ENCODE measurements at places on chromosomes 5 and 9.

DNA sequence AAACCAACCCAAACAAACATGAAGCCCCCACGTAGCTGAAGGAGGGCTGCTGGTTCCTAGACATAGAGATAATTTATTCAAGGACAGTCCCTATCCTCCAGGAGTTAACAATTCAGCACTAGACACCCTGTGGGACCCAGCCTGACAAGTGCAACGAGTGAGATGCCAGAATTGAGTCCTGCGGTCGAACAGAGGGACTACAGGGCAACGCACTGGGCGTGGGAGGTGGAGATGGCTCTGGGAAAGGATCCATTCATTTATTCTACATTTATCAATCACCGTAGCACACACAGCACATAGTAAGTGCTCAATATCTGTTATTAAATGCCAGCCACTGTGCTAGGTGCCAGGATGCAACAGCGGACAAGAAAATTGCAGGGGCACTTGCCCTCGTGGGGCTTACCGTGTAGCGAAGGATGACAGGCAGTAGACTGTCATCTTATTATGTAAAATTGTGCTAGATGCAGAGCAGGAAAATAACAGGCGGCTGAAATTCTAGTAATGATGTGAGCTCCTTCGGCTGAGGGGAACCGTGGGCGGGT lies 855 bp upstream of the ARHGAP26 start:
- no peak for DNase-seq

GRCh38 chr9:28502741-28503140 lies 929.5 kb upstream of the C9orf72 start:
- DNase-seq, result no peak

DNA sequence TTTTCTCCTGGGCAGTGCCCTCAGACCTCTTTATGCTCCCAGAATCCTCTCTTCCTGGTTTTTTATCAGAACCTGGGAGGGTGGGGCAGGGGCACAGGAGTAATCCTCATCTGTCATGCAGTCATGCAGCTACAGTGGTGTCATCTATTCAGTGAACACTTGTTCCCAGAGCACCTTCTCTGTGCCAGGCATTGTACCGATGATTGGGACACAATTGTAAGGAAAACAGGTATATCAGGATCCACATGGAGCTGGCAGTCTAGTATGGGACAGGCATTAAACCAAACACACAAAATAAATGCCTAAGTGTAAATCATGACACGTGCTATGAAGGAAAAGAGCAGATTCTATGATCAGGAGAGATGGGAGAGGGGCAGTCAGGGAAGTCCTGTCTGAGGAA lies 21.5 kb upstream of the IDNK start:
- no peak for DNase-seq

DNA sequence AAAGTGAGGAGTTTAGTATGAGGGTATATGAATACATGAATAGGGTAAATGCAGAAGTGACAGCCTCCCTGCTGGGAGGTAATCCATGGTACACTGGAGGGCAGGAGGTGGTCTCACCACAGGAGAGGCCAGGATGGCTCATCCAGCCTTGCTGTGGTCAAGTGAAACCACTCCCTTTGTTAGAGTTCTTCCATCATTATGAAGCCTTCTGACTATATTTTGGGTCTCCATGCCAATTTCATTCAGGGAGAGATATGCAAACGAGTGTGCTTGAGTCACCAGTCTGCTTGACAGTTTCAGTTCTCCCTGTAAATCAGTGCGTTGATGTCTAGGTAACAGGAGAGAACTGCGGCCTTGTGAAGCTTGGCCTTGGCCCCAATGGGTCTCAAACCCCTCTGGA lies 16.4 kb downstream of the PPP3R2 start:
- DNase-seq, result no peak

DNA sequence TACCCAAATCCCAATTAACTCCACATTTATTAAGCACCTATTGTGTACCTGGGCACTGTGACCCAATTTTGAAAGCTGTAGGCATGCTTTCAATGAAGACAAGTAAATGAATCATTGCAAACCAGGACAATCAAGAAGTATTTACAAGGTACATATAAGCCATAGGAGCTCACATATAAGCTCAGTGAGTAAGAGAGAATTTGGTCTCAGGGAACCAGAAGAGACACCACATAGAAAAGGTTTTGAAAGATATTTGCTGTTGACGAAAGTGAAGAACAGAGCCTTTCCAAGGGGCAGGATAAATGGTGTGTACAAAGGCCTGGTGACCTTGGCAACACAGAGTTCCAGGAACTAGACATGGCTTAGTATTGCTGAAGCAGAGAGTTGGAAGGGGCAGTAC lies 187.6 kb downstream of the CD180 start:
- no peak for DNase-seq

DNA sequence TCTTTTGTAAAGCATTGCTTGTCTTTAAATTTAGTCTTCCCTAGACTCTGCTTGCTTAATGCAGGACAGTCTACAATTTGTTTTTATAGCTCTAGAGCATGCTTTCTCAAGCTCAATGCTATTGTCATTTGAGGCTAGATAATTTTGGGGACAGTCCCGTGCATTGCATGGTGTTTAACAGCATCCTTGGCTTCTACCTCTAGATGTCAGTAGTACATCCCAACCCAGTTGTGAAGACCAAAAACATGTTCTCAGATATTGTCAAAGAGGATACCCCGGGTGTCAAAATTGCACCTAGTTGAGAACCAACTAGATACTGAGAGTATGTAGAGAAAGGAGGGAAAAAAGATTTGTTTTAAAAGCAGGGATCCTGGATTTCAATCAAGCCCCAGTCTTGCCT lies 277.5 kb downstream of the CEMIP2 start:
- no peak for DNase-seq

- no peak for DNase-seq
Observed at GRCh38 chr5:94197970-94198369, 420.4 kb downstream of the KIAA0825 start.

- DNase-seq, result no peak
Observed at GRCh38 chr5:159208514-159209437, 577 bp downstream of the RNF145 start.

DNA sequence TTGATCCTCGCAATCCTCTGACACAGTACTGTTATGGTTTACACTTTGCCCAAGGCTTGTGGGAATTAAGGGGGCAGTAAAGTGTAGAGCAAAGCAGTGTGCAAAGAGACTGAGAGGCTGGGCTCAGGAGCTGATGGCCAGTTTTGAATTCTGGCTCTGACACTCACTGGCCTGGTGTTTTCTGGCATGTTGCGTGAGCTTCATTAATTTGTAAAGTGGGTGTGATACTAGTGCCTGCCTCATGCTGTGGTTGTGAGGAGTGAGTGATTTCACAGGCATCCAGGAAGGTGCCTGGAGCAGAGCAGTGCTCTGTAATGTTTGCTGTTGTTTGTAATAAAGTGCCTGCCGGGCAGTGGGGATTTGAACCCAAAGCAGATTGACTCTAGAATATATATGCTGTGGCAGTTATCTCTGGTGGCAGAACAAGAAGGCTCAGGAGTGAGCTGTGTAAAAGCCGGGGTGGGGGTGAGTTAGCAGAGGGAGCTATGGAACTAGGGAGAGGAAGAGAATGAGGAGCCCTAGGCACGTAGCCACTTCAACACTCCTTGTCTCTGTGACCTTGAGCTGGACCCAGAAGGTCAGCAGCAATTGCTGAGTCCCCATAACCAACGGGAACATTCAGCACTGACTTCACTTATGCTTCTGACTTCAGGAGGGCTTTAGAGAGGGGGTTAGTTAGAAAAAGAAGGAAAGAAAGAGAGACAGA lies 108.5 kb downstream of the DOCK2 start:
- no peak for DNase-seq

DNA sequence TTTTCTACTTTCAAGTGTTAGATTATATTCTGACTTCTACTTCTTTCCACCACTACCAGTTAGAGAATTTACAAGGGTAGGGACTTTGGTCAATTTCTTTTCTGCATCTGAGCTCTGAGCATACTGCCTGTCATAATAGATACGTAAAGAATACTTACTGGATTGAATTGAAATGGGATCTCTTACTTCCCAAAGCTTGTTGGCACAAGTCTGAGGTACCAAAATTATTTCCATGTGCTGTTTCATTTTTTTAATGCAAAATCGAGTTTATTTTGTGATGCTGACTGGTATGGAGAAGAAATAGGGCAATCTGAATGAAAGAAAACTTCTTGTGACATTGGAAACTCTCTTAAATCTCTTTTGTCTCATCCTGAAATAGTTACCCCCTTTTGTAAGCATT lies 428.9 kb downstream of the SPATA31D1 start:
- DNase-seq, result no peak

DNA sequence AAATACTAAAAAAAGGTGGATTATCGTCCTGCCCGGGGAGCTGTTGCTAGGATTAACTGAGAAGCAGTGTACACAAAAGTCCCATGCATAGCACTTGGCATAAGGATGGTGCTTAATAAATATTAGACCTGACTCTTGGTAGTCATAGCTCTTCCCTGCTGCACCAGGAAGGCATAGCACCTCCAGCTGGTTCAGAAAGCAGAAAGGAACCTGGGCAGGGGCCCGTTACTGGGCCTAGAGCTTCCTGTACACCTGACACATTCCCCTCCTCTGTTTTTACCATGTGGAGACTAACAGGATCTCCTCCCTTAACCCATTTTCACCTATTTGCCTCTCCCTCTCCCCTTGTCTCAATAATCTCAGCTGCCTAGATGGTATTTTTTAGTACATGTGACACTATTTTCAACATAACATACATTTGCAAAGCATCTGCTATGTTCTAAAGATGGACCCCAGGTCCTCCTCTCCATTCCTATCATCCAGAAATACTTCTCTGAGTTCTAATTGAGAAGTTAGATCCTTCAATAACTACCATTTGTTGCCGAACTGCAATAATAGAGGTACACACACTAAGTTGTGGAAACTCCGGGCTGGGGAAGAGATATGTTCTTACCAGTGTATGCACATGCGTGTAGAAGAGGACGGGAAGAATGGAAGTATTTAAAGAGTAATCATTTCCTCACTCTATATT lies 3.2 kb upstream of the ANP32B start:
- no peak for DNase-seq

- no peak for DNase-seq
Observed at GRCh38 chr5:132546108-132546507, 2.8 kb upstream of the IL5 start.

DNA sequence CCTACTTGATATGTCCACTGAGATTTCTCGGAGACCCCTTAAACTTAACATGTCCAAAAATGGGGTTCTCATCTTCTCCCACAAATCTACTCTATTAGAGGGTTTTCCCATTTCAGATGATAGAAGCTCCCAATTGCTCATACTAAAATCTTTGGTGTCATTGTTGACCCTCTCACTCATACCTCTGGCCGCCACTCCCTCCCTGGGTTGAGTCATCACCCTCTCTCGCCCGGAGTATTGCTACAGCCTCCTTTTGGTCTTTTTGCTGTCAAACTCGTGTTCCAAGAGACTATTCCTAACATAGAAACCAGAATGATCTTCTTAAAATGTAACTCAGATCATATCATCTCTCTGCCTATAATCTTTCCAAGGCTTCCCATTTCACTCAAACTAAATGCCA lies 91.0 kb upstream of the GNAQ start:
- DNase-seq, result no peak

- no peak for DNase-seq
Observed at GRCh38 chr9:121268598-121268850, 562 bp downstream of the GSN start.

GRCh38 chr9:134192951-134193731 lies 28.8 kb upstream of the RNU6ATAC start:
- no peak for DNase-seq

DNA sequence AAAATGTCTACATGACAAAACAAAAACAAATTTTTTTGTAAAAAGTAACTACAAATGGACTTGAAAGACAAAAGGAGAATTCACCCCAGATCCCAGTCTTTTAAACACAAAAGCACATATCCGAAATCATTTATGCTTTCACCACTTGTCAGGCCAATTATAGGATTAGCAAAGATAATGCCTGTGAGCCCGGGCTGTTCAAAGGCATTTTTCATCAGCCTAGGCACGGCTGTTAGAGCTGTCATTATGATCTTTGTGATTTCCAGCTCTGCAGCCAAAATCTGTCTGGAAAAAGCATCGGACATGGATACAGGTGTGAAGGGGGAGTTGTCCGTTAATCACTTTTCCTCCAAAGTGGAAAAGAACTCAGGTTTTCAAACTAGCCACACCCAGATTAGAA lies 23.6 kb upstream of the RAB14 start:
- DNase-seq, result no peak

- no peak for DNase-seq
Observed at GRCh38 chr9:131018621-131019020, 9.6 kb downstream of the LAMC3 start.

- no peak for DNase-seq
Observed at GRCh38 chr5:178371362-178372111, 138.9 kb upstream of the PHYKPL start.

DNA sequence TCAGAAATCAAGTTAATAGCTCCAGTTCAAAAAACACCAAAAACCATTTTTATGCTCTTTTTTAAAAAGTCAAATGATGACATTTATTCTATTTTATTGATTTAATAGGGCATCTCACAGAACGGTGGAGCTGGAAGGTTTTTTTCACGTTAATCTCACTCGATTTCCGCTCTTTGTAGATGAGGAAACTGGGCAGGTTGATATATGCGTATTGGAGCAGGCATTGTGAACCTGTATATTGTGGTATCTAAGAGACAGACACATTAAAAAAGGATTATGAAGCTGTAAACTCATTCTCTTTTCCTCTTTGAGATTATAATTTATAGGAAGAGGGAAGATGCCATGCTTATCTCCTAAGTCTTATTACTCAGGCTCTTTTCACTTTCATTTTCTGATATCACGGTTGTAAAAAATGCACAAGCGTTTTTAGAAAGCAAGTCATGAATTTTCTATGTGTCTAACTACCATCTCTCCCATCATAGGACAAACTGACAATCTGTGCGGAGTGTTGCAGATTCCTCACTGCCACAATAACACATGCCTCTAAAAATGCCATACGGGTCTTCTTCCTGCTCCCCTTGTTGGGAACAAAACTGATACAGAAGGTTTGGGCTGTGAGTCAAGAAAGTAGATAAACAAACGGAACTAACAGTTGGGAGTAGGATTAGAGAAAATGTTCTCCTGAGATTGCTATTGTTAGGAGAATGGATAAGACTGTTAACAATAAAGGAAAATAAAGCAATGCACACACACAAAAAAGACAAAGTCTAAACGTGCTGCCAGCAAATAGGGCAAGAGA lies 1997.7 kb downstream of the MAT2B start:
- DNase-seq, result no peak

- no peak for DNase-seq
Observed at GRCh38 chr5:145316282-145316681, 518.9 kb downstream of the PRELID2 start.

DNA sequence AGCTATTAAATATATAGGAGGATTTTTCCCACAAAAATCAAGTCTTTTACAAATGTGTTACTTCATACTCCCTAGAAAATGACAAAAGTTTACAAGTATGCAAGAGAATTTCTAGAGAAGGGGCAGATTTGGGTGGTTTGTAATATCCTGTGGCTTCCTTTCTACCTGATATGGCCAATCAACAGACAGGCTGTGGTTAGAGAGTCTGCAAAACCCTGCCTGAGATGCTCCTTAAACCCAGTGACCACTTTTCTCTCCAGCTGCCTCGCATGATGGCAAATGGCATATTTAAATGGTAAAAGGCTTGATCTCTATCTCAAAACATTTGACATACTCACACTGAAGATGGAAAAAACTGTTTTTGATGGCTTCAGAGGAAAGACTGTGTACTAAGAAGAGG lies 550.1 kb upstream of the ZNF462 start:
- no peak for DNase-seq

- no peak for DNase-seq
Observed at GRCh38 chr9:95129476-95130291, 187.8 kb downstream of the FANCC start.

Data from GOT3 (cell line).